ENCODE measurements at places on chromosomes 1 and 21. TPM values are rescaled to one million over a fixed set of nuclear protein-coding genes. Genes with fewer than 3 reads are reported as not detected.

The KISS1 gene
- not detected for total RNA-seq

The HMCN1 gene
- total RNA-seq, result 8.7 TPM

DNA sequence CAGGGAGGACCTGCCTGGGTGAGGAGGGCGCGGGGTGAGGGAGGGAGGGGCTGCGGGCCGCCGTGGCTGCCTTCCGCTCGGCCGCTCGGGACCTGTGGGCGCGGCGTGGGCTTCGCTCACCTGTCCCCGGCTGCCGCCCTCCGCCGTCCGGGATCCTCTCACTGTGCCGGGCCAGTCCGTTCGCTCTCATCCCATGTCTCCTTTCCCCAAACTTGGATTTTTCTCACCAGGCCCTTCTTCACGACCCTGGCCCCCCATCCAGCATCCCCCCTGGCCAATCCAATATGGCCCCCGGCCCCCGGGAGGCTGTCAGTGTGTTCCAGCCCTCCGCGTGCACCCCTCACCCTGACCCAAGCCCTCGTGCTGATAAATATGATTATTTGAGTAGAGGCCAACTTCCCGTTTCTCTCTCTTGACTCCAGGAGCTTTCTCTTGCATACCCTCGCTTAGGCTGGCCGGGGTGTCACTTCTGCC lies 362 bp downstream of the ZBTB48 start:
- DNase-seq, result no peak
- H3K4me3 ChIP-seq, result peak overlapping the region; percentile 95
- no peaks in the 10 kb centered on the region for H3K27me3 ChIP-seq
- no peak overlapping the region for H3K27ac ChIP-seq
- no peaks in the 10 kb centered on the region for H3K36me3 ChIP-seq
- peaks cover 13% of the 10 kb centered on the region for H3K4me1 ChIP-seq

The C8A gene
- total RNA-seq, result not detected

The DSTYK gene
- 8.2 TPM for total RNA-seq

The MMEL1 gene
- total RNA-seq, result 0.43 TPM
